ENCODE measurements at places on chromosomes 11 and 22.

DNA sequence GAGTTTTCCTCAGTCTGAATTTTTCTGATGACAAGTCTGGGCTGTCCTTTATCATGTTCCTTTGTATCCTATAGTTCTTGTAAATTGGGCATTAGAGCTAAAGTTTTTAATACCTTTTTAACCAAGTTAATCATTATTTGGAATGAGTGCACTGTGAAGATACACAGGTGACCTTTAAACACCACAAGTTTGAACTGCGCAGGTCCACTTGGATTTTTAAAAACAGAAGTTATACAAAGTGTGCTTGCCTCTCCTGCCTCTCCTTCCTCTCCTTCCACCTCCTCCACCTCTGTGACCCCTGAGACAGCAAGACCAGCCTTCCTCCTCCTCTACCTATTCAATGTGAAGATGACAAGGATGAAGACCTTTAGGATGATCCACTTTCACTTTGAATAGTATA, 4.4 kb upstream of the TCP11L1 start:
- DNase-seq = no peak

DNA sequence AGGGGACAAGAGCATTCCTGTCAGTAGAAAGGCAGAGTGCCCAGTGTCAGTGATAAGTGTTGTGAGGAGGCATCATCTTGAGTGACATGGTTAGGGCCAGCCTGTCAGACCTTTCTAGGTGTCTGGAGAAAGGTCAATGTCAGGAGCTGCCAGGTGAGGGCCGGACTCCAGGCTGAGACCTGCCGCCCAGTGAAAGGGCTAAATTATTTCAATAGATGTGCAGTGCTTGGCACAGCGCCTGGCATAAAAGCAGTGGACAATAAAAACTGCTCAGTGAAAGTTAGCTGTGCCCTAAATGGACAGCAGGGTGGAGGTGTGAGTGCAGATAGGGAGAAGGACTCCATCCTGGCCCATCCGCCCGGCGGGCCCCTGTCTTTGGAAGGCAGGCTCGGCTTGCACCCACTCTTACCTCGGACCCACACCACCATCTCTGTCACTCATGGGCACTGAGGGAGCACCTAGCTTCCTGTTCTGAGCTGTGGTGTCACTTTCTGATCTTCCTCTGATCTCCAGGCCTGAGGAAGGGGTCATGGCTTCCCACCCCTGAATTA, 23.5 kb upstream of the WNT11 start:
- DNase-seq = no peak

DNA sequence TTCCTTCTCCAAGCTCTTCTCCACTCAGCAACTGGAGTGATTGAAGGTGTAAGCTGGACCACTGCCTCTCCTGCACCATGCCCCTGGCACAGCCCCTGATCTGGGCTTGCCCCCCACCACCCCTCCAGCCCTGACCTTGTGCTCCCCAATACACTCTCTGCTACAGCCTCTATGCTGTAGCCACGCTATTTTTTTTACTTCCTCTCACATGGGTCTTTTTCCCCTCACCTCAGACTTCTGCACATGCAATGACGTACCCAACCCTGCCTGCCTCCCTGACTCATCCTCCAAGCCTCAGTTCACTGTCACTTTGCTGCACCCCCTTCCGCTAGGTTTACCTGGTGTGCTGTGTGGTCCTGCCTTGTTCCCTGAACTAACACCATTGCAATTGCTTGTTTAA, 9.0 kb downstream of the CSNK2A3 start:
- no peak for DNase-seq

DNA sequence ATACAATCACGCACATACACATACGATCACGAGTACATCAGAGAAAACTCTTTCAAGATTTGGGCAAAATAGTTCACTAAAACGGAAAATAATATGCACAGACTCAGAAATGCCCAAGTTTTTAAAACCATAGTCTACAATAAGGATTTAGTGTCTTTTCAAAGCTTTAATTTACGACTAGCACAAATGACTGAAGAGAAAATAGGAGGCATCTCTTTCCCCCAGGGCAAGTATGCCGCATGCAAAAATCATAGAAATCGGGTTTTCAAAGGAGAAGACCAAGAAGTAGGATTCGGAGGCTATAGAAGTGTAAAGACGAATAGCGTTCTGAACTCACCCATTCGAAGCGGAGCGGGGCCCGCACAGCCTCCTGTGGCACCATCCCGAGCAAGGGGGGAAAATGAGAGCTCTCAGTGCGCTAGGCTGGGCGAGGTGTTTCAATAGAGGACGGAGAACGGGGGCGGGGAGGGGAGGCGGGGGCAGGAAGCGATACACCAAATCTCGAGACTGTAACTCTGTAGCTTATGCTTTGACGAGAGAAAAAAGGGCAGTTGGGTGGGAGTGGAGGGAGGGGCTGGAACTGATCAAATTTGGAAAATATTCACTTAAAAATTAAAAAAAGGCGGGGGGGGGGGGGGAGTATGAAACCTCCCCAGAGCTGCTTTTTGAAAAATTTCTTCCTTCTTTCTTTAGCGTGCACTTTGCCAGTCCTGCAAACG, 15.8 kb downstream of the BLID start:
- peak; percentile 77 for DNase-seq

GRCh38 chr11:36103933-36104530, 160.2 kb downstream of the LDLRAD3 start:
- no peak for DNase-seq

DNA sequence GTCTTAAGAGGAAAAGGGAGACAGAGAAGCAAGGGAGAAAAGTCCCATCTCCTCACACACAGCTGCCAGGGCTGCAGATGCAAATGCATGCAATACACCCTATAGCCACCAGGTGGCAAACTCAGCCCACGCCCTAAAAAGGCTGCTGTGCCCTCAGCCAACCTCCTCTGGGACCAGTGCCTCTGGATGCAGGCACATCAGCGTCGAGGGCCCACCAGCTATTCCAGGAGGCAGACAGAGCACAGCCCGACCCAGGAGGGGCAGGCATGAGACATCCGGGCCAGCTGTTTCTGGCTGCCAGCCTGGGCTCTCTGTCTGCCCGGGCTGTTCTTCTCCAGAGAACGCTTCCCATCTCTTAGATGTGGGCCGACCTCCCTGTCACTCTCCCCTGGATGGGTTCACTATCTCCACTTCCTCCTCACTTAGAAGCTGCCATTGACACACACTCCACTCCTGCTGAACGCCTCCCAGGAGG, 39.7 kb downstream of the TPBGL start:
- peak; percentile 56 for DNase-seq

- no peak for DNase-seq
These were observed at the start of gene ROBO3 for GRCh38 chr11:124865181-124865901. Gene ROBO3, plus strand, starts transcription at chr11:124865432. Its CDS starts 146 bp downstream, at chr11:124865578.

- DNase-seq = no peak
These were observed 56.1 kb downstream of the IGLL5 start for GRCh38 chr22:22943521-22944267.

DNA sequence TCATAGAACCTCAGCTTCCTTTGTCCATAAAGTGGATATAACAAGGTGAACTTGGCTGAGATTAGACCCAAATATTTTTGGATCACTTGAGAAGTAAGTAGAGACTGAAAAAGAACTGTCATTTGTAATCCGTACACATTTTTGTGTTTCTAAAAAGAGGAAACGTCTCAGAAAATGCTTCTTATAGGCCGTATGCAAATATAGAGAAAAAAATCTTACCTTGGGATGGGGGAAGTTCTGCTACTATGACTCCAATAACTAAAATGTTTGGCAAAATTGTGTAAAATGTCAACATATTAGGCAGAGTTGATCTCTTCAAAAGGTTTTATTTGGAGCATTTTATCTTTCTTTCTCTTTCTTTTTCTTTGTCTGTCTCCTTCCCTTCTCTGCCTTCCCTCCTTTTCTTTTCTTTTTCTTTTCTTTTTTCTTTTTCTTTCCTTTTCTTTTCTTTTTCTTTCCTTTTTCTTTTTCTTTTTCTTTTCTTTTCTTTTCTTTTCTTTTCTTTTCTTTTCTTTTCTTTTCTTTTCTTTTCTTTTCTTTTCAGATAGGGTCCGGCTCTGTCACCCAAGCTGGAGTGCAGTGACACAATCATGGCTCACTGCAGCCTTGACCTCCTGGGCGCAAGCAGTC, 48.2 kb downstream of the ADM start:
- no peak for DNase-seq

DNA sequence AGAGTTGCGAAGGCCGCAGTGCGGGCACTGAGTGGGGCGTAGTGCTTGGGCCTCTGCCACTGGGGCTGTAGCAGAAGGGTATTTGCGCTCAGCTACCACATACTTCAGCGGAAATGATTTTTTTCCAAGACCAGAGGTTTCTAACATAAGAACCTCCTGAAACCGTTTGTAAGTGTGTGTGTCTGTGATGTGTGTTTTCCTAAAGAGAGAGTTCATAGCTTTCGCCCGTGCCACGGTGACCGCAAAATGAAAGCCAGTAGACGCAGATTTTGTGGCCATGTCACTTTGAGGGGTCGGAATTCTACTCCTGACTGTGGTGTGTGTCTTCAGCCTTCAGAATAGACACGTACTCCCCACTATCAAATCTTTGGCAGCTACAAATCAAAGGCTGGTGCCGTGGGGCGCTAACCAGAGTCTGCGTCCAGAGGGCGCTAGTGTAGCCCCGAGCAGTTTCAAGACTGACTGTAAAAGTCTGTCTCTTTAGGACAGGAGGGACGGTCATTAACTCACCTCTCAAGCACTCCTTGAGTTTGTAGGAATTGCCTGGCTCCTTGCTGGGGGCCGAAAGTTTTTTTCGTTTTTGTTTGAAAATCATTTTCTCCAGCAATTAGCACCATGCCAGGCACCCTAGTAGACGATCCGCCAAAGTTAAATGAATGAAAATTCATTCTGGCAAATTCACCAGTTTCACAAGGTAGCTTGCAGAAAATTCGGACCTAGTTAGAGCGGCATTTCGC, 2.5 kb upstream of the CALCA start:
- no peak for DNase-seq

DNA sequence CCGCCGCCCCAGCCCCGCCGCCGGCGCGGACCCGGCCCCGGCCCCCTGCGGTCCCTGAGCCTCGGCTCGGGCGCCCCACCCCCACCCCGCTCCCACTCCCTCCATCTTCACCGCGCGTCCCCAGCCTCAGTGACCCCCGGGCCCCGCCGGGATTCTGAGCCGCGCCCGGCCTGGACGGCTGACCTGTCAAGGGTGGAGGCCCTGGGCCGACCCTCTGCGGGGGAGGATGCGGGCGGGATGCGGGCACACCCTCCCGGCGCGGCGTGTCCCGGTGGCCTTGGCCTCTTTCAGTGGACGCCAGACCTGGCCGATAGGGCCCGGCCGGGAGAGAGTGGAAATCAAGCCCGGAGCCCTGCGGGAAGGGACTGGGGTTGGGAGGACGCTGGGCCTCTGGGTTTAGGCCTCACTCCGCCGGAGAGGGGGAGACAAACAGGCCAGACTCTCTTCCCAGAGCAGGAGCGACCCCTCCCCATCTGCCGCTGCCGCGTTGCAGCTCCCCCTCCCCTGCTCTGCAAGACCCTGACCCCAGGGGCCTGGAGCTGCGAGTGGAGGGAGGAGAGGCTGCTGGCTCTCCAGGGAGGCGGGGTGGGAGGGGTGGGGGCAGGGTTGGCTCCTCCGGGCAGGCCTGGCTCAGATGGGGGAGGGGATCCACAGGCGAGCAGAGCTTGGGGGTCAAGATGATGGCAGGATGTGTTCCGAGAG, 525 bp downstream of the MAPK8IP2 start:
- DNase-seq = no peak

DNA sequence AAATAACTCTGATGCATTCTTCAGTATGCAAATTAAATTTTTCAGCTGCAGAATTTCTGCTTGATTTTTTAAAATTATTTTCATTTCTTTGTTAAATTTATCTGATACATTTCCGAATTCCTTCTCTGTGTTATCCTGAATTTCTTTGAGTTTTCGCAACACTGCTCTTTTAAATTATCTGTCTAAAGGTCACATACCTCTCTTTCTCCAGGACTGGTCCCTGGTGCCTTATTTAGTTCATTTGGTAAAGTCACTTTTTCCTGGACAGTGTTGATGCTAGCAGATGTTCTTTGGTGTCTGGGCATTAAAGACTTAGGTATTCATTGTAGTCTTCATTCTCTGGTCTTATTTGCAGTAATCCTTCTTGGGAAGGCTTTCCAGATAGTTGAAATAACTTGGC, 577.4 kb upstream of the LUZP2 start:
- DNase-seq = no peak

DNA sequence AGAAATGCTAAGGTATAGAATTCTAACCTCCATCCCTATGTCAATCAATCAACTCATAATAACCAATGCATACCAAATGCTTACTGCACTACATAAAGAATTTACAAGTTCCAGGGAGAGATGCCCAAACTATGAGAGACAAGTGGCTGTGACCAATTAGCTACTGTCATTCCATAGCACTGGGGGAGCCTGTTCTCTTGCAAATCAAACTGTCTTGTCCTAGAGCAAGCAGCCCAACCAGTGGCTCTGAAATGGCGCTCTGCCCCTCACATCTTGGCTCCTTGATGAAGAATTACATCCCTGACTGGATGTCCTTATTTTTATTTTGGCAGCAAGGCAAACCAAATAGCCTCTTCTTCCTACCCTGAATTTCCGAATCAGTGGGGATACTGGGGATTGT, 272.4 kb upstream of the SYN3 start:
- peak; percentile 13 for DNase-seq

GRCh38 chr11:72443016-72443415, 8.7 kb upstream of the CLPB start:
- DNase-seq = no peak

- DNase-seq = no peak
These were observed 68.9 kb upstream of the NUP50 start for GRCh38 chr22:45094825-45095224.

Data from skin of body (tissue), 3 donors.